ENCODE measurements at places on chromosomes 2 and 18. TPM values are rescaled to one million over a fixed set of nuclear protein-coding genes. Genes with fewer than 3 reads are reported as not detected.

DNA sequence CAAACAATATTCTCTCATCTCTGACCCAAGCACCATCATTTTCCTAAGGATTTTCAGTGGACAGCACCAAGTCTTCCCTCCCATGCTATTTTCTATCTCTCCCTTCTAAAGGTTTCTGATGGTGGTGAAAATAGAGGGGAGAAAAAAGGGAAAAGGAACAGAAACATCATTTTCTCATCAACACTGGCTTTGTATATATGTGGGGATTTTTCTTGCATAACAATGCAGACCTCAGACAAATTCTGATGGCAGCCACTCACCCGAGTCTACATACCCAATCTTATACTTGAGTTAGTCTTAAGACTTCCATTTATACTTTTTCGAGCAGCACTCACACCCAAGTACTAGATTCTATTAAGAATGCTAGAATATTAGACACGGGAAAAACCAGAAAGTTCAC lies 95.8 kb downstream of the TMEM163 start:
- no peak for DNase-seq

DNA sequence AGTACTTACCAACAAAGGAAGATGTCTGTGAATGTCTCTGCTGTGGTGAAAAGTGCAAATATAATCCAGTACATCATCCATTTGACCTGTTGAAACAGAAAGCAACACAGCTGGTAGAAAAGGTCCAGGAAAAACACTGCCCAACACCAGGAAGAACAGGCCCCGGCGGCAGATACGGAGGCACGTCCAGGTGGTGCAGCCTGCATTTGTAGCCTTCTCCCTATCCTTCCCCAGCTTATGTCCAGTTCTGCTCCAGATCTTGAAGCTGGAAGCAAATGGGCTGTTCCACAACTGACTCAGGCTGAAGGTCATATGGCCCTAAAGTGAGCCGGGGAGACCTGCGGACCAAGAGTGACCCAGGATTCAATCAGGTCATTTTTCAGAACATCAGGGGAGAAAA lies 64.7 kb downstream of the MRPL35 start:
- no peak for DNase-seq

DNA sequence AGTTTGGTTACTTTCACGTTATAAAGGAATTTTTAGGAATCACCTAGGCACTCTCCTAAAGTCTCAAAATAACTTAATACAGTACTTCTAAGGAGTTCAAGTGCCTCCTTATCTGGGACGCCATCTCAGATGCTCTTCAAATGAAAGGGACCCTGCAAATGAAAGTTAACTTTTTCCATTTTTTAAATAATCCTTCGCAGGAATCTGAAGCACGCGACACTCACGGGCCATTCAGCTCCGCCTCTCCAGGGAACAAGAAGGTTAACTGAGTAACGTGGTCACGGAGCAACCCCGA lies 537 bp upstream of the ZC3H15 start:
- no peak for DNase-seq

- DNase-seq = no peak
Measured at GRCh38 chr2:219912491-219912921, 285.1 kb downstream of the SLC4A3 start.

DNA sequence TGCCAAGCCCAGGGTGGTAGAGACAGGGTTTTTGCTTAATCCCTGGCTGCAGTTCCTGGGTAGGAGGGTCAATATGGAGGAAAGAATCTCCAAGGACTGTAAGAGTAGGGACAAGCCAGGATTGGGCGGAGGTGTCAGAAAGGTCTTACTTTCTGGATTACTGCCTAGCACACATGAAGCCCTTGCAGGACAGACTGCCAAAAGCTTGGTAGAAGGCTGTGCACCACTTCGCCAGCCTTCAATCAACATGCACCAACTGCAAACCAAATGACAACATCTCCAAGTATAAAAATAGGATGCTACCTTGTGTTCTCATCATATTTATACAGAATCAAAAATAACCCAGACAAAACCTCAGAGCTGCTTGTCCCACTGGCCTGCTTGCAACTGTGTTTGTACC lies 3.7 kb downstream of the ZNF142 start:
- peak; percentile 86 for DNase-seq

GRCh38 chr2:35023545-35023944 lies 1332.0 kb upstream of the CRIM1 start:
- DNase-seq = no peak

DNA sequence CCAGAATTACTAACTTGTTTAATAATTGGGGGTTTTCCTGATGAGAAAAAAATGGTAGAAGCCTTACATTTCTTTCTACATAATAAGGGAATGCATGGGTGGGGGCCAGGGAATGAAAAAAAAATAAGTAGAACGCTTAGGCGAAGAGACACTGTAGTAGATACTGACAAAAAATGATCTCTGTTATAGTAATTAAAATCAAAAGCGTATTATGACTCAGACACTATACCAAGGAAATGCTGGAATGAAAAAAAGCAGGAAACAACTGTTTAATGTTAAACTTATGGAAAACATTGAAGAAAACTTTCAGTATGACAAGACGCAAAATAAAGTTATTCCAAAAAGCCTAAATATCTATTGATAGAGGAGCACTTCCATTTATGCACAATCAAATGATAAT lies 42.9 kb downstream of the PRPF40A start:
- no peak for DNase-seq

- no peak for DNase-seq
Measured at GRCh38 chr2:15750822-15751329, 159.2 kb downstream of the DDX1 start.

DNA sequence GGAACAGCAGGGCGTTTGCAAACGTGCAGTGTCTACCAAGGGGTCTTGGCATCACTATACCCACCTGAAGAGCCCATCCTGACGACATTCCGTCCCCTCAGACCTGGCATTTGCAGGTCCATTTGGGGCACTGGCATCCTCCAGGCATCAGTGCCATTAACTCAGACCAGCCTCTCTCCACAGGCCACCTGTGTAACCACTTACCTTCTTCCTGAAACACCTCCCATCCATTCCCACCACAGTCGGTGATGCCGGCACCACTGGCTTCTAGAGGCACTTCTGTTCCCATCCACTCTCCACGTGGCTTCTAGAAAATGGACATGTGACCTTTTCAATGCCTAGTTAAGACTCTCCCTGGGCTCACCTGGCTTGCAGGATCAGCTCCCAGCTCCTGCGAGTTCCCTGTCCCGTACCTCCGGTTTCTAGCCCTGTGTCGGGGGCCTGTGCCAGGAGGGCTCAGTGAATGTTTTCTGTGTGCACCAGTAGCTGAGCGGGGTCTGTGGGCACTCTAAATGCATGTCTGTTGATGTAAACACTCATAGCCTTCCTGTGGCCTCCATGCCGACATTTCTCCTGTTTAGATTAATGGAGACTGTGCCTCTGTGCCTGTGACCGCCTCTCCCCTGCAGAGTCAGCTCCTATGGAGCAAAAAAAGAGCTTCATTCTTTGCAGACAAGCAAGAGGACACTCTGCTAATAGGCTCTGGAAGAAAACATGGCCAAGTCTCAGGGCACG lies 458.0 kb upstream of the HS6ST1 start:
- no peak for DNase-seq

DNA sequence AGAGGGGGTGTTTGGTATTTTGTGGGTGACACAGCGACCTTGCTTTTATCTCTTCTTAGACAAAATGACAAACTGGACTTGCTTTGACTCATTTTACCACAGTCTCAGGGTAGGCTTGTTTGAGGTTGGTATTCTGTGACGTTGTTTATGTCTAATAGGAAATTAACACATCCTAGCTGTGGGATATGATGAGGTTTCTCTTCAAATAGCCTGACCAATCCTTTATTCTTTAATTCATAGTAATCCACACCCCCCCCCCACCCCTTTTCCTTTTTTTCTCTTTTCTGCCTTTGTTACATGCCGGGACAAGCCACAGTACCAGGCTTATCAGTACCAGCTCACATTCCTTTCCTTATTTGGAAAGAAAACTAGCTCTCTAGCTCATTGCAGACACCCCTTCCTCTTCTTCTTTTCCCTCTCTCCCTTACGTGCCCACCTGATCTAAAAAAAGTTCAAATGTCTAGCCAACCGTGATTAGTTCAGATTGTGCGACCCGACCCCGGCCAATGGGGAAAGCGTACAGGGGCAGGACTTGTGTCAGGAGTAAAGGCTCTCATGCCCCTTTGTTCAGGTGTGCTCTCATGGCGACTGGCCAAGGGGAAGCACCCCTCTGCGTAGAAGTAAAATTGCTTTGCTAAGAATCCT lies 52.2 kb upstream of the PTPRM start:
- DNase-seq = no peak

GRCh38 chr18:78976765-78977636 lies 2.6 kb upstream of the SALL3 start:
- DNase-seq = no peak

GRCh38 chr2:113376913-113377445 lies 60.5 kb upstream of the ZNG1B start:
- DNase-seq = no peak

DNA sequence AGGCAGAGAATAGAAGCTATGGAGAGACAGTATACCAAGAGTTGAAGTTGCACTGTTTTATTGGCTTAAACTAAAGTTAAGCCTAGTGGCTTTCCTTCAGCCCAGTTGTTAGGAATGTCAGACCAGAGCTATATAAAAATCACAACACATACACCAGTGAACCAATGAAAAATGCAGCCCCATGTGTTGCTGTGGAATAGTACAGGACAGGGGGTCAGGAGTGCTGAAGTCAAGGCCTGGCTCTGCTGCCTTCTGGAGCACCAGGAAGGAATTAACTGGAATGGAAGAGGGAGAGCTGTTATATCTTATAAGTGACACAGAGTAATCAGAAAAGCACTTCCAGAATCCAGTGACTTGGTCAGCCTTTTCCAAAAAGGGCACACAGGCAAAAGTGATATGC lies 58.9 kb downstream of the OSR1 start:
- DNase-seq = peak; percentile 45

- DNase-seq = peak; percentile 5
Measured at GRCh38 chr2:88307817-88308216, 137.7 kb downstream of the THNSL2 start.

GRCh38 chr18:47993409-47993808 lies 63.0 kb upstream of the SMAD2 start:
- no peak for DNase-seq

DNA sequence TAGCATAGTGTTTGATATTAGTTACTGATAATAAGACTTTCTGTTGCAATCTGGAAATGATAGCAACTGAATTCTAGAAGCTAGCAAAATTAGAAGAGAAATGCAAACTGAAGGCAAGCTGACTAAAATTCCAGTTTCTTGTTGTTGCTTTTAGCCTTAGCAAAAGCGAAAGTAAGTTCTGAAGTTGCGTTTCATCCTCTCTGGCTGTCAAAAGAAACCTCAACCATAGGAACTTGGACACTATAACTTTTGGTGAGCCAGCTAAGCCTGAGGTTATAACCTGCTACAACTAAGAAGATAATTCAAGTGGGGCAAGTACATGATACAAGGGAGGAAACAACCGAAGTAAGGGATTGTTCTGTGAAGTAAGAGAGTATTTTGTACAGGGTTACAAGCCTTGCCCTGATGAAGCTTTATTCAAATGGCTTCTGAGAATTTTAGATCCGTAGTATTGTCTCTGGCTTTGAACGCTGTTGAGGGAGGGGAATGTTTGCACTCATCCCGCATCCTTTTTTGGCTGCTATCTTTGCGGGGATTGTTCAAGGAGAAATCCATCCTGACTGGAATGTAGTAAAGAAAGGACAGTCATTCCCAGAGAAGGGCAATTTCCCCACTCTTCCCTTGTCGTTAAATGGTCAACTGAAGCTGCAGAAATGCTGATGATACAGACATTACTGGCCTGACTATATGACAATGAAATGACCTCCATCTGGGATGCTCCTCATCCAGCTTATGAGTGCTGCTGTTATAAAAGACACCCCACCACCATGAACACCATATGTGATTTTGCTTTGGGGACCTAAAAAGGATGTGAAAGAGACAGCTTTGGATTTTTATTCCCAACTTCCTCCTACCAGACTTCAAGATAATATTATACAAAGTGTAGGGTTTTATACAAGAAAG lies 7.0 kb upstream of the TMX3 start:
- DNase-seq = no peak

DNA sequence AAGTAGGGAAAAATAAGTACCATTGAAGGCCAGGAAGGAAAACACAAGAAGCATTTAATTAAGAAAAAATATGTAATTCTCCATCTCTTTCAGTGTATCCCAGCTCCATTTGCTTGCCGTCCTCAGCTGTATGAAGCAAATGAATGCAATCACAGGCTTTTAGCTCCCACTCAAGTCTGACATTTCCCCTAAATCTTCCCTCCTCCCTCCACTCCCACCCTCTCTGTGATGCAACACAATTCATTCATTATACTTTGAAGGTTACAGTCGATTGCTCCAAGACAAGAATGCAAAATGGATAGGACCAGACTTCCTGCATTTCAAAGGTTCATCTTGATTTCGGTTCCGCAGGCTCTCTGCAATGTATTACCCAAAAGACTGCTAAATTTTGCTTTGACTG lies 172.7 kb upstream of the SERPINE2 start:
- no peak for DNase-seq

GRCh38 chr18:63306249-63306648 lies 13.3 kb downstream of the BCL2 start:
- DNase-seq = no peak

DNA sequence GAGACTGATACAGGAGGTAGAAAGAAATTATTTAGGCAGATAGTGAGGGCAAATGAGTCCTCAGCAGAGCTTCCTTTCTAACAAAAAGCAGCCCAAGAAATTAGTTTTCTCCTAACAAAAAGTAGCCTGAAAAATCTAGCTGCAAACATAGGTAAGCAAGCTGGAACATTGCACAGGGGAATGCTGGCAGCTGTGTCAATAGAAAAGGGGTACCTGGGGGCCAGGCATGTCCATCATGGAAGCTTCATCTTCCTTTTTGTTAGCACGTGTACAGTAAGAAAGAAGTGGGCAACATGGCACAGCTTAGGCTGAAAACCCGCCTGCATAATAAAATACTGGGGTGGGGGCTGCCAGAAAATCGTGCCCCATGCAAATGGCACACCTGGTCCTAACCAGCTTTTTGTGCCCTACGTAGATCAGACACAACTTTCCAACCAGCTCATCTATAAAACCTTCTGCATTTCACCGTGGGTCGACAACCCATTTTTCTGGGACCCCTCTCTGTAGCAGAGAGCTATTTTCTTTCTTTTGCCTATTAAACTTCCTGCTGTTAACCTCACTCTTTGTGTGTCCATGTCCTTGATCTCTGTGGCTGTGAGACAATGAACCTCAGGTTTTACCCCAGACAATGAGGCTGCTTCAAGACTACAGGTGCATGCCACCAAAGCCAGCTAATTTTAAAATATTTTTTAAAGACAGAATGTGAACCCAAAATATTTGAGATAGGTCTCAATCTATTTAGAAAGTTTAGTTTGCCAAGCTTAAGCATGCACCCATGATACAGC lies 6.6 kb upstream of the MTHFD2 start:
- DNase-seq = no peak

ZDBF2 gene
- 23.4 TPM for total RNA-seq

POTEJ gene
- not detected for total RNA-seq

COL4A4 gene
- 0.36 TPM for total RNA-seq

TBC1D8 gene
- total RNA-seq = 14.7 TPM

KYNU gene
- total RNA-seq = 1.8 TPM

GRP gene
- total RNA-seq = not detected

All from myocyte (in vitro differentiated cells).